ENCODE measurements at places on chromosomes 2 and 18.

- DNase-seq: no peak
Measured at GRCh38 chr2:14616950-14617349, 15.6 kb upstream of the LRATD1 start.

GRCh38 chr2:169507698-169508097 is 1.8 kb upstream of the KLHL41 start:
- DNase-seq: no peak

DNA sequence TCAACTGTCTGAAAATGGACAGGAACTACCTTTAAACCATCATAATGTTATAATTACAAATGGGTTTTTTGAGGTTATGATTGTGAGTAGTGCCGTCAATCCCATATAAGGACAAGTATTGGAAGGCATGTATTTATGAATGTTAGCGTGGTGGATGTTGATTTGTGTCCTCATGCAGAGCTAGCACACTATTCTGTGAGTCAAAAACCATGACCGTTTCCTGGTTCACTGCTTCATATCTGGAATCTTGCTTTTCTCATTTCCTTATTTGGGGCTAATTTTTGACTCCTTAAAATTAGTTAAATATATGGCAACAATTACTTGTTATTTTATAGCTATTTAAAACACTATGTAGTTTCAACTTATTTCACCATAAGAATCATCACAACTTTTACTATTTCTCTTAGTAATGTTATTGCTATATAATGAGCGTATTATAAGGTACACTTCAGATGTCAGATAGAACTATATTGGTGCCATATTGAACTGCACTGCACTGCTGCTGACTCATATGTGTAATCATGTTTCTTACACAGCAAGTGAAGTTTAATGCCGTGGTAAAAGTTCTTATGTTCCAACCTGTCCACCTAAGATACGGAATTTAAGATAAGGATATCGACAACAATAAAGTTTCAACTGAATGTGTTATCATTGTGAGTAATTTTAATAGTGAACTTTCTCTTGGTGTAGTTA is 192.8 kb downstream of the PTGR3 start:
- no peak for DNase-seq

DNA sequence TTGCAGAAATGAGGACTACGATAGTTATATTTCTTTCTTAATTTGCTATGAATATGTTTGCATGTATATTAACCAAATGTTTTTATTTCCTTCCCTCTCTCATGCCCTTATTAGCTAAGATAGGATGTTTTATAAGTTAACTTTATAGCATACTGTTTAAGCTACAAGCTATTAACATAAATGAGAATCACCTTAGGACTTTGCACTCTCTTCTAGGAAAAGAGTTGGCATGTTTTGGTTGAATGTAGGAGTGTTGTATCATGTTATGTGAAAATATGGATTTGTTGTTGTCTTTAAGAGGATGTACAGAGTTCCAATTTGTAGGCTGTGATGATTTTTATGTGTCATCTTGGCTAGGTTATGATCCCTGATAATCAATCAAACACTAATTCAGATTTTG is 467.4 kb upstream of the SETBP1 start:
- DNase-seq: no peak

GRCh38 chr2:170711774-170712652 is 3.1 kb upstream of the SP5 start:
- DNase-seq: no peak

GRCh38 chr2:83282043-83282795 is 1176.9 kb downstream of the SUCLG1 start:
- no peak for DNase-seq

DNA sequence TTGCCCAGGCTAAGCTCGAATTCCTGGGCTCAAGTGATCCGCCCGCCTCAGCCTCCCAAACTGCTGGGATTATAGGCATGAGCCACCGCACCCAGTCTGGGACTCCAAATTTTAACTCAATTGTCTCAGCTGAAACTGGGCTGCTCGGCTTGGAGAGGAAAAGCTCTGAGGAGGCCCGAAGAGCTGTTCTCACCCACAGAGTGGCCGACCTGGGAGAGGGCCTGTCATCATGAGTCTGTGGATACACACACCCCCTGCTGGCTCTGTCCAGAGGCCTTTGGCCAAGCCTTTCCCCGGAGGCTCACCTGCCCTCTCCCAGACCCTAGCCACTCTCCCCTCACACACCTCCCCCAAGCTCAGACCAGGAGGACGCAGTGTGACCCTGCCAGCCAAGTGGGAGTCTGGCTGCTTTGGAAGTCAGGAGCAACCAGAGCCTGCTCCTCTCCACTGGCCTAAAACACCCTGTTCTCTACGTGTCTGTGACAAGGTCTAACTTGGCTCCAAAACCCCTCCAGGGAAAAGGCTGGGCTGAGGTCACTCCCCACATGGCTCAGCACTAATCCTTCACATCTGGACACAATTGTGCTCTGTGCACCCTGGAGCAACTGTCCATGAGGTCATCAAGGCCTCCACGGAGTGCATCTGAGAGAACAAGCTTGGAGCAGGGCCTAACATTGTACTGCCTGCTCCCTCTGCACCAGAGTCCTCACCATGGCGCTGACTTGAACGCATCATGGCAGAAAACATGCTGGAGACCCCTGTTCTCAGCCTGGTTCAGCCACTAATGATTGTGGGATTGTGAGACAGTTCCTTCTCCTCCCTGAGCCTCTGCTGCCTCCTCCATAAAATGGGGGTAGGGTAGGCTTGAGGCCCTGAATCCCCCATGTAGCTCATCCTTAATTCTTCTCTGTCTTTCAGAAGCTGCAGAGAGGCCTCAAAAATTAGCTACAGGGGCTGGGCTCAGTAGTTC is 49.9 kb upstream of the RAB6C start:
- DNase-seq: no peak

DNA sequence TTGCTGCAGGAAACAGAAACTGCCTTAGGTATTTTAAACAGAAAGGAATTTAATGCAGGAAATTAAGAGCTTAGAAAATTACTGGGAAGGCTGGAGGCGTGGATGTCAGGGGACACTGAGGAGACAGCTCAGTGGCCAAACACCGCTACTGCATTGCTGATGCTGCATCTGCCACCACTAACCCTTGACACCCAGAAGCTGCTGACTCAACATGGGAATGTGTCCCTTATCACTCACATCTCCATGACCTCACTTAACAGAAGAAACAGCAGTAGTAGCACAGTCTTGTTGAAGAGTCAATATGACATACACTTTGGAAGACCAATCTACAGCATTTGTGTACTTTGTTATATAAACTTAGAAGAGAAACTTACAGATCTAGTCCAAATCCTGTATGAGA is 906.1 kb downstream of the SLC4A3 start:
- DNase-seq: no peak

GRCh38 chr2:64186699-64187605 is 42.7 kb upstream of the PELI1 start:
- no peak for DNase-seq

- no peak for DNase-seq
Measured at GRCh38 chr18:49768051-49768391, 45.3 kb downstream of the ACAA2 start.

DNA sequence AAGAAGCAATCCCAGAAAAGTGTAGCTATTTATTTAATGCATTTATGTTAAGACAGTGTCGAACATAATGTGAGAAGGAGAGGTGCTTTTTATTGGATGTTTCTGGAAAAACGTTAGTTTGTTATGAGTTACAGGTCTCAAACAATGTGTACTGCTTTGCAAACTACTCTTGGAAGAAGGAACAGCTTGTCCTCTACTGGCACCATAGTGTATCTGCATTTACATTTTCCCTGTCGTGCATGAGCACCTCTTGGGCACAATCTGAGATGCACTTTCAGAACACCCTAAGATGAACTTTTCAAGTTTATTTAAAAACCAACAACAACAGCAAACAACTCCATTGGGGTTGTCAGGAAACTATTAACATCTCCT is 22.8 kb downstream of the CCNYL1 start:
- DNase-seq: no peak

DNA sequence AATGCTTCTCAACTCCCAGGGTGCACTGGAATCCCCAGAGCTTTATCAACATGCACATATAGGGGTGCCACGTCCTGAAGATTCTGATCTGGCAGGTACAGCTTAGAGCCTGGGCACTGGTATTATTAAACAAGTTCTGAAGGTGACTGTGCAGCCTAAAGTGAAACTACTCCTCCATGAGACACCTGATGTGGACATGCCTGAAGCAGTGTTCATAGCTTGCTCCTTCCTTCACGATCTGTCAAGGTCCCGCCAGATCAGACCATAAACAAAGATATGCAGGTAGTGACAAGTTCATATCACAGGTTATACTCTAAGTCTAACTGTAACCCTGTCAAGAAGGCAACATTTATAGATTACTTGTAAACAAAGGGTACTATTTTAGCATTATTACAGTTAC is 65.3 kb upstream of the DNER start:
- no peak for DNase-seq

DNA sequence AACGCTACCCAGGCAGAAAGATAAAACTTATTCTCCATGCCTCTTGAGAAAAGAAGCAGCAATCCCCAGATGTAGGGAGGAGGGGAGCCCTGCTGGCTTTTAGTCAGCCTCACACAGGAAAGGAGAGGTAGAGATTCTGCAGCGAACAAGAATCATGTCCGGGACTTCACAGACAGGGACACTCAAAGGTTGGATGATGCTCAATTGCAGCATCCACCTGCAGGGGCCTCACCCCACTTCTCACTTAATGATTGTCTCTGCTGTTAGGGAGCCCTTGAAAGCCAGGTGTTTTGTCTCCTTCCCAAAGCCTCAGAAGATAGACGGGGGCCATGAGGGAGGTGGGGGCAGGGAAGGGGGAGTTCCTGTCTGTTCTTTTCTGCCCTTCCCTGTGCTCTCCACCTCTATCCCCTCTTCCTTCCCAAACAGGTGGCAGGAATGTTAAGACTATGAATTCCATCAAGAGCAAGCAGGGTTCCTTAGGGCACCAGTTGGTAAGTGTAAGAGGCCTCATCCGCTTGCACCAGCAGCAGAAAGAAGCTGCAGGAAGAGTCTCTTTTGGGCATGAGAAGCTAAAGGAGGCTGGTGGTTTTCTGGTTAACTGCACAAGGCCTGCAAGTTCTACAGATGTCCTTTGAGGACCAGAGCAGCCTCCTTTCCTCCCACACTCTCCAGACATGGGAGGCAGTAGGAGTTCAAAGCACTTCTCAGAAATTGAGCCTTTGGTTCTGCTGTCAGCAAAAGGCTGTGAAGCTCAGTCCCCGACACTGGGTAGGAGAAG is 154.7 kb upstream of the TNP1 start:
- DNase-seq: no peak

GRCh38 chr18:12296457-12296856 is 11.6 kb upstream of the TUBB6 start:
- DNase-seq: no peak

- no peak for DNase-seq
Measured at GRCh38 chr2:145806546-145806945, 1286.6 kb upstream of the ZEB2 start.

DNA sequence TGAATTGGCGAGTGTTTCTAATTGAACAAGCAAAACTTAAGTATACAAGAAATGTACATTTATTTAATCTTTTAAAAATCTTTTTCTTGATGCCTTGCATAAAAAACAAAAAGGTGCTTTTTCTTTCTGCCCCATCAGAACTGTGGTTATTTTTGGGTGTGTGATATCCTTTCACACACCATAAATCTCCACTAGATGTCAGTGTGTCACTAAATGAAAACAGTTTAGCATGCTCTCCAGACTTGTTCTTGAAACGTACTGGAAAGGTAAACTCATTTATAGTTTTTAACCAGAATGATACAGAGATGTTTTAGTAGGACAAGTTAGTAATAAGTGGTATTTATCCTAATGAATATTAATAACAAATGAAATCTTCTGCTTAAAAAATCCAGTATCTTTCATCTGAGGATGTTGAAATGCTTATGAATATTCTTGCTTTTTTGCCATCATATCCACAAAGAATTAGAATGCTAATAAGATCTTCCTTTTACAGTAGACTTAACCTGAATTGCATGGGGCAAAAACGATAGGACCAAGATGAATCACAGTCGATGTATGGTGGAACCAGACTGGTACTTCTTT is 96.8 kb downstream of the UBE2E3 start:
- no peak for DNase-seq

DNA sequence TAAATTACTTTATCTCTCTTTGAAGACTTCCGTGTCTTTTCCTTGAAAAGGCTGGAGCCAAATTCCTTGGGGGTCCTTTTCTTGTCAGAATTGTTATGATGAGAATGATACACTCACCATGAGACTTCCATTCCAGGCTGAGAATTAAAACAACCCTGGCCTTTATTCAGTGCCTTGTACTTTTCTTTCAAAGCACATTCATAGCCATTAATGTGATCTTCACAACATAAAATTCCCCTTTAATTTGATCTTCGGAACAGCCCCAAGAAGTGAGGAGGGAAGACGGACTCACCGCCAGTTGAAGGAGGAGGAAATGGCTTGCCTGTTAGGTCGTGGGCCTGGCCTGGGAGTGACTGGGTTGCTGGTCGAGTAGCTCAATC is 127.3 kb downstream of the DDX1 start:
- no peak for DNase-seq

DNA sequence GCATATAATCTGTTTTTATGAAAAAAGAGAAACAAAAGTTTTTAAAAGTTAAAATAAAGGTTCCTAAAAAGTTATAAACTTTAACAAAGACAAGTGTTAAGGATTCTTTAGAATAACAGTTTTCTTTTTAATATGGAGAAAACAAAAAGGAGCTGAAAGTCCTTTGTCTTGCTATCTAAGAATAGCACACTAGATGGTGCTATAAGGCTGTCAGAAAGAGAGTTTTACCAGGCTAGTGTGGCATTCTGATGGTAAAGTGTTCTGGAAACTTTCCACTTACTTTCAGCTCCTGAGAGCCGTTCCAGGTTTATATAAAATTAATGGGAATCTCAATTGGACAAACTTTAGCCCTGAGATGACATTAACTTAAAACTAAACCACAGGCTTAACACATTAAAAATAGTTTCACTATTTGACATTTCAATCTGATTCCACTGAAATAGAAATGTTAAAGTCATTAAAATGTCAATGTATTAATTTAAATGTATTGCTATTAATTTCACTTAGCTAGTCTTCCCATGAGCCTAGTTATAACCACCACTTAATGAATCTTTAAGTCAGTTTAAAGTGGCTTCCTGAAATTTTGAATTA is 3.7 kb downstream of the FBXO48 start:
- DNase-seq: no peak

- no peak for DNase-seq
Measured at GRCh38 chr18:44541159-44541558, 139.5 kb upstream of the SETBP1 start.

DNA sequence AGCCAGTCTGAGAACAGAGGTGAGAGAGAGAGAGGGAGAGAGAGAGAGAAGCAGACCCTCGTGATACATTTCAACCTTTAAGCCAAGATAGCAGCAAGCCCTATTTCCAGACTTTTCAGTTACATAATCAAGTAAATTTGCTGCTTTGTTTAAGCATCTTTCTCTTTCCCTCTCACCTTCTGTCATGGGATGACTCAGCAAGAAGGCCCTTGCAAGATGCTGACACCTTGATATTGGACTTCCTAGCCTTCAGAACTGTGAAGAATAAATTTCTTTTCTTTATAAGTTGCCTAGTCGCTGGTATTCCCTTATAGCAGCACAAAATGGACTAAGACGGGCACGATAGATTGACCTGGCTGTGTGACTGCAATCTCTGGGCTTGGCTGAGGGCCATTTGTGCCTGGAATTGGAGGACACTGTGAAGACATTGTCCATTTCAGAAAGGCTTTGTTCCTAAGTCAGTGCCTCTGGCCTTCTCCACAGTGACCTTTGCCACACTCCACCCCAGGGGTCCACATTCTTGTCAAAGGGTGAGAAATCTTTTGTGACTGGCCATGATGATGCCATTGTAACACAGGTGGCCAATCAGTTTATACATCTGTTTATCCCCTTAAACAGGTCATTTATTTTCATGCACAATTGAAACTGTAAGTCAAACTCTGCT is 51.3 kb upstream of the ITSN2 start:
- DNase-seq: no peak

Measured in stimulated activated CD8-positive, alpha-beta memory T cell treated with anti-CD3 and anti-CD28 coated beads, Interleukin-4, amount 100 ng/mL, for 1 hour (primary cell).